Stimulated activated CD8-positive, alpha-beta memory T cell treated with anti-CD3 and anti-CD28 coated beads, Interleukin-2, amount 100 ng/mL, for 1 hour (primary cell): ENCODE measurements at places on chromosomes 1 and 21.

- DNase-seq, result no peak
Observed at GRCh38 chr1:19073311-19074186, 117.1 kb upstream of the IFFO2 start.

- DNase-seq, result no peak
Observed at GRCh38 chr1:241531195-241532161, 700 bp upstream of the KMO start.

DNA sequence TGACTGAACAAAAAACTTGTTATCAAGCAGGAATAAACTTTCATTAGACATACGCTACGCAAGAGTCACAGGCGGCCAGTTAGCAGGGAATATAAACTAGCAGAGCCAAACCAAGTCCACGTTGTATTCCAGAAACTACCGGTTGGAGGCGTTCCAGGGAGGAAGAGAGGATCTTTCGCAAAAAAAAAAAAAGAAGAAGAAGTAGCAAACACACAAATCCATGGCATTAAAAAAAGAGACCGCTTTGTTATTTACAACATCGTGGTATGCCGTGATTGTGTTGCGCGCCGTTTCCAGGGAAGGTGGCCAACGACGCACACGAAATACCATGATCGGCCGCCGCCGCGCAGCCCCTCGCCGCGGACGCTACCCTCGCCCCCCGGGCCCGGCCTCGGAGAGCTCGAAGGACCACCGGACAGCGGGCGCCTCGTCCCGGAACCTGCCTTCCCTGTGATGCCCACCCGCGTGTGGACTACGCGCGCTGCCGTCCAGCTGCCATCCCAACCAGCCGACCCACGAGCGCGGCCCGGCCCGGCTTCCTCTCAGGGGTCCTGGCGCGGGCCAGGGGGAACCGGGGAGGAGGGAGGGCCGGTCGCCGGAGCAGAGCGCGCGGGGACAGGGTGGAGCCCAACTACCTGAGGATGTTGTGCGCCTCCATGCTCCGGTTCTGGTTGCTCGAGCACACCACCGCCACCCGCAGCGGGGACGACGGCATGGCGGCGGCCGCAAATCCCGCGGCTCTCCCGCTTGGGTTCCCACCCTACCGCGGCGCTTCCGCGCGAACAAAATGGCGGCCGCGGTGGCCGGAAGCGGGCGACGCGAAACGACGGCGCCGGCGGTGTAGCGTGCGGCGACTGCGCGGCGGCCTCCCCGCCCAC, 581 bp downstream of the SSU72 start:
- peak; percentile 50 for DNase-seq

DNA sequence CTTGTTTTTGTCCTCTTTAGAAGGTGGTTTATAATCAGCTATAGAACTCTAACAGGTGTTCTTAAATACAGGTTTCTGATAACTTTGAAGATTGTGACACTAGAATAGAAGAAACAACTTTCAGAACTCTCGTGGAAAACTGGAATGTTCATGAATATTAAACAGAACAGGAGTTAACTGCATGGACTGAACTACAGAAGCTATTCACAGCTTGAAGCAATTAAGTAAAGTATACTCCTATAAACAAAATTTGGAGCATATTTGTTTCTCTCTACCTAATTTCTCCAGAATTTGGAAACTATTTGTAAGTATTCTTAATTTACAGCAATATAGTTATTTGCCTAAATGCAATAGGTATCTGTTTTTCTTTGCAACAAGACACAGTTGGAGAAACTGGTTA, 824.8 kb downstream of the ADGRL2 start:
- no peak for DNase-seq

DNA sequence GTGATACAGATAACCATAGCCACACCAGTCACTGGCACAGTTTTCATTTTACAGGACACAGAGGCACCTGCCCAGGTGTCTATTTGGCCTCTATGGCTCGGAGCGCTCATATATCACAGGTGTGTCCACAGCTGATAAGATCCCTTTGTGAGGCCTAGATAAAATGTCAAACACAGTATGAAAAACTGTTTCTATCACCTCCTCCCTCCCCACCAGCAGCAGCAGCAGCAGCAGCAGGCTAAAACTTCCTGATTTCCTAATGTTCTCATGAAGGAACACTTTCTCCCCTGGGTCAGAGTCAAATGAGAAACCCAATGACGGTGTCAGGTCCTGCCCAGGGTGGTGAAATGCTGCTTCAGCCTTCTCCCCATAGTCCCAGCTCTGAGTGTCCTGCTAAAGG, 24.4 kb downstream of the ELAPOR1 start:
- DNase-seq, result no peak

- no peak for DNase-seq
Observed at GRCh38 chr1:15508700-15509487, 15.1 kb downstream of the CASP9 start.
